ENCODE measurements at places on chromosomes 12 and 14.

DNA sequence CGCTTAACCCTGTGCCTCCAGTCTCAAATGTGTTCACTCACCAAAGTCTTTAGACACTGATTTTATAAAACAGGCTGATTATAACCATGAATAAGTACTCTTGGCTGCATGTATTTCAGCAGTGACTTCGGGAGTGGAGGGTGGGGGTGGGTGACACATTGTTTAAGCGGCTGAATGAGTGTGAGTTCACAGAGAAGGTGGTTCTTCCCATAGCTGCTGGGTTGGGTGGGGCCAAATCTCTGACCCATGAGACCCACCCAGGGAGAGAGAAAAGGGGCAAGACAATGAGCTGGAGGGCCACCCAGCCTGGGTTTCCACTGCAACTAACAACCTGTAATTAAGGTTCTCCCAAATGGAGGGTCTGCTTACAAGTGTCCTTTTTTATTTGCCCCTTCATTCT lies 96.4 kb downstream of the SYNE3 start:
- no peak for DNase-seq

DNA sequence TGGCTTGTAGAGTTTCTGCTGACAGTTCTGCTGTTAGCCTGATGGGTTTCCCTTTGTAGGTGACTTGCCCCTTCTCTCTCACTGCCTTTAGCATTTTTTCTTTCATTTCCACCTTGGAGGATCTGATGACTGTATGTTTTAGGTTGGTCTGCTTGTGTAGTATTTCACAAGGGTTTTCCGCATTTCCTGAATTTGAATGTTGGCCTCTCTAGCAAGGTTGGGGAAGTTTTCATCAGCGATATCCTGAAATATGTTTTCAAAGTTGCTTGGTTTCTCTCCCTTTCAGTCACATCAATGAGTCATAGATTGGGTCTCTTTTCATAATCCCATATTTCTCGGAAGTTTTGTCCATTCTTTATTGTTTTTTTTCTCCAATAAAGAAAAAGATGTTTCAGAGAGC lies 11.4 kb downstream of the NOPCHAP1 start:
- DNase-seq: no peak

DNA sequence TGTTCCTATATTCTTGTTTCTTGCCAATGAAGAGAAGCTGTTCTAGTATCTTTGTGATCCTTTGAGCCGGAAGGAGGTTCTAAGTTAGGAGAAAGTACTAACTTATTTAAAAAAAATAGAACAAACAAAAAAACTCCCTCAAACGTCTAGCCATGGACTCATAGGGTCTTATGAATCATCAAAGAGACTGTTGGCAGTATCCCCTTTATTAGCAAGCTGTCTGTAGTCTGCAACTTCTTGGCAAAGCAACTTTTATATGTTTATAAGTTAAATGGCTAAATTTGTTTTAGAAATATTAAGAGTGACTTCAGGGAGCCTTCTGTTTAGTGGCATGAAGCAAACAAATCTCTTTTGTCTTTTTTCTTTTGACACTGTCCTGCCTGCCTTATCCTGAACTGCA lies 291.9 kb downstream of the FUT8 start:
- no peak for DNase-seq

GRCh38 chr12:89160716-89161123 lies 191.6 kb downstream of the DUSP6 start:
- DNase-seq: no peak

GRCh38 chr14:104872469-104873341 lies 7.6 kb downstream of the CEP170B start:
- DNase-seq: no peak

DNA sequence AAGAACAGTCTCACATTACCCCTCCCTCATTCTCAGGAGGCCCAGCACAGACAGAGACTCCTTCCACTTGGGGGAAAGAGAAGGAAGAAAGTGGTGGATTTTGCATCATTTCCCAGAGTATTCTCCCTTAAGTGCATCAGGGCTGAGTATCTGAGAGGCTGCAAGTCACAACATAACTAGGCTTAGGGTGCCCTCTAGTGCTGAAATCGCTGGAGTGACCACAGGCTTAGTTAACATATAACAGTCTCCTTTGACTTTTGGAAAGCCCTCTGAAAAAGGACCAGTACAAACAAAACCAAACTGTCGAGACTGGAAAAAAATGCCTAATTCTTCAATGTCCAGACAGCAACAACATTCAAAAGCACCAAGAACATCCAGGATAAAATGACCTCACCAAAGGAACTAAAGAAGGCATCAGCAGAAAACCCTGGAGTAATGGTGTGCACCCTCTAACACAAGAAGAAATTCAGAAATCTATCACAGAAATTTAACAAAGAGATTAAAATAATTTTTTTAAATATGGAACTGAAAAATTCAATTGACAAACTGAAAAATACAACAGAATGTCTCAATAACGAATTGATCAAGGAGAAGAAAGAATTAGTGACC lies 412.3 kb downstream of the RPS29 start:
- DNase-seq: no peak

GRCh38 chr14:56686416-56686815 lies 106.8 kb downstream of the TMEM260 start:
- no peak for DNase-seq
